ENCODE measurements at places on chromosomes 7 and 10.

GRCh38 chr7:69388452-69389137 lies 209.7 kb upstream of the AUTS2 start:
- DNase-seq: no peak

DNA sequence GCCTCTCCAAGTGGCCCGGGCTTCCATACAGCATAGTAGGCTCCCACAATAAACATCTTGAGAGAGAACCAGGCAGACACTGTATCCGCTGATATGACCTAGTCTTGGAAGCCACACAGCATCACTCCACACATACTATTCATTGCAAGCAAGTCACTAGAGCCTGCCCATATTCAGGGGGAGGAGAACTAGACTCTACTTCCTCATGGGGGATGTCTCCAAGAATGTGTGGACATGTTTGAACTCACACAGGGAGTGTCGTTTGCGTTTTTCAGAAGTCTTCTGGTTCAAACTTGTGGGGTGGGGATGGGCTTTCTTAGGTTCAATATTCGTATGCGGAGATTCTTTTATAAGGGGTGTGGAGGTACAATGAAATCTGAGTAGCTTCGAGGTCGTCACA lies 232.6 kb upstream of the HABP2 start:
- no peak for DNase-seq

- no peak for DNase-seq
Observed at GRCh38 chr7:150339409-150339809, 2.0 kb downstream of the RARRES2 start.

DNA sequence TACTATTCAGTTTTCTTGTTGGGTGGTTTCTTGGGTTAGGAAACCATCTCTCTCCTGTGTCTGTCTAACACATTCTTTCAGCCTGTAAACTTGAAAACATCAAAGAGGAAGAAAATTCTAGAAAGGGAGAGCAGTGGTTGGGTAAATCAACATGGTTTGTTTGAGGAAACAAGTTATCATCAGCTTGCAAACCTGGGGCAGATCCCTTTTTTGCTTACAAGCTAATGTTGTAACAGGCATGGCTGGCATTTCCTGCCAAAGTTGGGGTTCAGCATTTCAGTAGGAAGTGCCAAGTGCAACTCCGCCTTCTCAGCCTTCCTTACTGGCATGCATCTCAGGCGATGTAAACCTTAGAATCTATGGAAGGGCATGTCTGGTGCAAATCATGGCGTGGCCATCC lies 112.6 kb downstream of the EEPD1 start:
- no peak for DNase-seq

- no peak for DNase-seq
Observed at GRCh38 chr7:16739863-16740622, 13.5 kb upstream of the TSPAN13 start.

DNA sequence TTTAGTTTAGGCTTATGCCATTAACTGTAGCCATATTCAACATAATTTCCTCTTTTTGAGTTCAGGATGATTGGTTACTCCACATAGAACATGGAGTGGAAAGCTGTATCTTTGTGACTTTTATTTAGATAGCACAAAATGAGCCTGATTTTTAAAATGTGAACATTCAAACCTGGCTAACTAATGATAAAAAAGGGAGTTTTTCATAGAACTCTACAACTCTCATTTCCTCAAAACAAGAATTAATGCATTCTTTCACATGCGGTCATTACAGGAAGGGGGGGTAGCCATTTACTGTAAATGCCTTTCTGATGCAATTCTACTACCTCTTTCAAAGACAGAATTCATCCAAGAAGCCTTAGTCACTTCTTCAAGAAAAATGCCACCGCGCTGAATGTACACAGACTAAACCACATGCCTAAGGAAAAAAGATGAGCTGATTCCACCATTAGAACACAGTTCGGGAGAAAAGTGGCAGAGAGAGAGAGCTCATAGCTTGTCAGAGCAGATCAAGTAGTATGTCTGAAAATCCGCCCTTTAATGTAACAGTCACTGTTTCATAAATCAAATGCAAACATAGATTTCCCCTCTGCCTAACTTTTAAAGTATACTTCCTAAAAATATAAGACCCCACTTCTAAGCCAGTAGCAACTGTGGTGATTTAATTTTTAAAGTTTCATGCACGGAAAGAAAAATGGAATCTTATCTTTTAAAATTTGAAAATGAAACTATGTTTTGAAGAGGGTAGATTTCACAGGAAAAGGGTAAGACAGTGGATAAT lies 226.4 kb upstream of the KLF14 start:
- DNase-seq: no peak

DNA sequence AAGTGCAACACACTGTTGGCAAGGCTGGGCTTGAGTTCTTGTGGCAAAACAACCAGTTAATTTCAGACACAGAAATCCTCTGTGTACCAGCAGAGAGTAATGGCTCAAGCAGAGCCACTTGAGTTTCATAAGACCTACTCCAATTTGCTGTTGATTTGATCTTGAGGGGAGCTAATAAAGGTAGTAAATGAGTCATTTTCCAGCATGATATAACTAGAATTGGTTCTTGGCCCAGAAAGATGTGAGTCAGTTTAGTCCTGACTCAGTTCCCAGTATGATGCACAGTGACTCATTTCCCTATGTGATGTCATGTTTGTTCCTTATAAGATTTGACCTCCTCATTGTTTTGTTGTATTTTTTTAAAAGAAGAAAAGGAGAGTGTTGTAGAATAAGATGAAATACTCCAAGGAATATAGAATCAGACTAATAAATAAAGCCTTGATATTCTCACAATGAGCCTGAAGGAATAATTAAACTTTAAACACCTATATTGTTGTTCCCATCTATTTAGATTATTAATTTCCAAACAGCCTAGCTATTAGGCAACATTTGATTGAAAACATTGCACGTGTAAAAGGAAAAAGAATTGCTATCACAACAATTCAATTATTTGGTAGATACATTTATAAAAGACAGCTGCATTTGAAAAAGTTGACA lies 186.2 kb downstream of the REEP3 start:
- DNase-seq: no peak

DNA sequence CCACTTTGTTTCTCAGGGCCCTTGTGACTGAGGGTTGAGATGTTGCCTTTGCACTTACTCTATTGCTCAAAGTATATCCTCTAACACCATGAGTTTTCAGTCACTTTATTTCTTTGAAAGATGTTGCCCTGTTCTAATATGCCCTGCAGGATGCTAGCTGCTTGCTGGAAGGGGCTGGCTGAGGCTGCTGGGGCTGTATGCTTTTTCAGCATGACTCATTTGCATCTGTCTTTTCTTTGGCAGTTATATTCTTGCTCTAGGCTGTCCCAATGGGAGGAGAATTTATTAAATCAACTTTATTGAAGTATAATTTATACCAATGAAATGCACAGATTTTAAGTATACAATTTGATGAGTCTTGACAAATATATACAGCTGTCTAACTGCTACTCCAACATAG lies 157.7 kb downstream of the PLPP4 start:
- DNase-seq: no peak

DNA sequence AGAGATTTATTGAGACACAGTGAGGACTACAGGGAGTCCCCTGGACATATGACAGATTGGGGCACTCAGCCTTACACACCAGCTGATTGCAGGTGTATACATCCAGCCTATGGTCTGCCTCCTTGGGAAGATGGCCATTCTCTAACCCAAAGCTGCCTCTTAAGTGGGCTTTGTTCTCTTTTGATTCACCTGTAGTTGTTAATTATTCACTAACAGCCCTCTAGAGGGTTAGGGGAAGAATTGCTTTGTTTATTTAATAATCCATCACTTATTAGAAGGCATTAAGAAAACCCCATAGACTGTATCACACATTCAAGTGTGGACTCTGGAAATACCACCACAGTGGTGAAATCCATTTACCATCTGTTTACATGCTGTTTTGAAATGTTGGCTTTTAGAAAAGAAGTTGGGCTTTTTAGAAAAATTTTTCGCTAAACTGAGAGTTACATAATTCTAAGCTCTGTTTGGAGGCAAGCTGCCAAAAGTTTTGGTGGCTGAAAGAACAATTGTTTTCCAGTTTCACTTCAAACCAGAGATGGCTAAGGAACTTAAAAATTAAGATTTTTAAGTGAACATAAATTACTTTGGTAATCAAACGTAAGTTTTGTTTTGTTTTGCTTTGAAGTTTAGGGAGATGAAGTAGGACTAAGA lies 379.1 kb downstream of the ADRA2A start:
- DNase-seq: no peak

DNA sequence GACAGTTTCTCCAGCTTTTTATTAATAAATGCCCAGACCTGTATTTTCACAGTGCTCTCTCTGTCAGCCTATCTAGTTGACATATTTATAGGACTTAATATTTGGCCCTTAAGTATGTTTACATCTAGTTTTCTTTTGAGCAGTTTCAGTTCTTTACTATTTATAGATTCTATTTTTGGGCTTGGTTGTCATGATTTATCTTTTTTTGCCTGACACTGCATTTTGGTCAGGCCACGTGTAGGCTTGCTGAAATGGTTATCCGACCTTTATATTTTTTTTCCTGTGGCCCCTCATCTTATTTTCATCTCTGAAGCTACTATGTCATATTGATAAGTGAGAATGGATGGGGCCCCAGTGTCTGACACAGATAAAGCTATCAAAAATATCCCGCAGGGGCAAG lies 515.4 kb upstream of the FZD8 start:
- no peak for DNase-seq

- no peak for DNase-seq
Observed at GRCh38 chr10:101355072-101355706, 1.2 kb downstream of the BTRC start.

DNA sequence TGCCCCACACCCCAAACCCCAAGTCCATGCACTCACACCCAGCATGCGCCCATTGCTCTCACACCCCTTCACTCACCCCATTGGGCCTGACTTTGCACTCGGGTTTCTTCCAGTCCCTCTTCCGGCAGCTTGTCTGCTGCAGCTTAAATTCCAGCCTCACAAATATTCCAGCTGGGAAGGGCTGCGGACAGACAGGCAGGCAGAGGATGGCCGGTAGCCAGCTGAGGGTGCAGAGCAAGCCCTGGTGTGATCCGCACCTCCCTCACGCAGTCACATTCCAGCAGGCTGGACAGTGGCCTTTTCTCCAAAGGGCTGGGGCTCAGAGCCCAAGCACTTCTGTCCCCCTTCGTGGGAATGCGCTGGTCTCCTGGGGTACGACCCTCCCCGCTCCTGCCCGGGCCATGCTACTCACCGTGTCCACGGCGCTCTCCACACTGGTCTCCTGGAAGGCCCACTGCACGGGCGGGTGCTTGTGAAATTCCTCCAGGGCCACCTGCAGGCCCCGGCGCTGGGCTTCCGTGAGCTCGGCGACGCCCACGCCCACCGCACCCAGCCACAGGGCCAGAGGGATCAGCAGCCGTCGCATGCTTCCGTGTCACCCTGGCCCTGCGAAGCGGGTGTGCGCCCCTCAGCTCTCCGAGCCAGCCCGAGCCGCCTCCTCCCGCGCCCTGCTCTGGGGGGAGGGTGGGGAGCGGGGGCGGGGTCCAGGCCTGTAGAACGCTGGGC lies 1.2 kb downstream of the RARRES2 start:
- no peak for DNase-seq

DNA sequence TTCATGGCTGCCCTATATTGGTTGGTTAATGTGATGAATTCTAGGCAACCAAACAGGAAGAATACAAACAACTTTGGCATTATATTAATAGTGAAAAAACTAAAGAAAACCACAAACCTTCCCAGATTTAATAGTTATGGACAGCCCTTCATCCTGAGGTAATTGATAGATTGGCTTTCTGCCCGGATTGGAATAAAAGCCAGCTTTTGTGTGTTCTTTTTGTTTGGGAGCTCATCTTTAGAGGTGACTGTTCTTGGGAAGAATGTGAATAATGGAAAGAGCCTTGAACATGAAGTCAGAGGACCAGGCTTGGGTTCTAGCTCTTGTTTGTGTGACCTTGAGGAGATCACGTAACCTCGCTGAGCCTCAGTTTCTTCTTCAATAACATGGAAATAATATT lies 92.3 kb downstream of the VTI1A start:
- DNase-seq: no peak
